ENCODE measurements at places on chromosomes 5 and 9.

GRCh38 chr5:142432961-142433360, 108.1 kb upstream of the SPRY4 start:
- no peak for DNase-seq

DNA sequence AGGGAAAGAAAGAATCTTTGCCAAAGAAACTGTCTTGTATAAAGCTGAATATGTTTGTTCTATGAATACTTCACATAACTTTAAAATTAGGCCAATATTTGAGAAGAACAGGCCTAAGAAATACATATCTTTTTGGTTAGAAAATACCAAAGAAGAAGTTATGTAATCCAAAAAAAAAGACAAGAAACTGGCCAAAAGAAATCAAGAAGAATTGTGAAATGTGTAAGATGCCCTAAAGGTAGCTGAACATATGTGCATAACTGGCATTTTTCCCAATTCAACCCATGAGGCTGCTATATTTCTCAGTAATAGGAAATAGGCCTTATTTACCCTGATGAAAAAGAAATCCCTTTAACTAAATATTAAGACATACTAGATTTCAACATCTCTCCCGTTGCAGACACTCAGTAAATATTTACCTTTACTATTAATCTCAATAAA, 290.0 kb downstream of the CETN3 start:
- no peak for DNase-seq

DNA sequence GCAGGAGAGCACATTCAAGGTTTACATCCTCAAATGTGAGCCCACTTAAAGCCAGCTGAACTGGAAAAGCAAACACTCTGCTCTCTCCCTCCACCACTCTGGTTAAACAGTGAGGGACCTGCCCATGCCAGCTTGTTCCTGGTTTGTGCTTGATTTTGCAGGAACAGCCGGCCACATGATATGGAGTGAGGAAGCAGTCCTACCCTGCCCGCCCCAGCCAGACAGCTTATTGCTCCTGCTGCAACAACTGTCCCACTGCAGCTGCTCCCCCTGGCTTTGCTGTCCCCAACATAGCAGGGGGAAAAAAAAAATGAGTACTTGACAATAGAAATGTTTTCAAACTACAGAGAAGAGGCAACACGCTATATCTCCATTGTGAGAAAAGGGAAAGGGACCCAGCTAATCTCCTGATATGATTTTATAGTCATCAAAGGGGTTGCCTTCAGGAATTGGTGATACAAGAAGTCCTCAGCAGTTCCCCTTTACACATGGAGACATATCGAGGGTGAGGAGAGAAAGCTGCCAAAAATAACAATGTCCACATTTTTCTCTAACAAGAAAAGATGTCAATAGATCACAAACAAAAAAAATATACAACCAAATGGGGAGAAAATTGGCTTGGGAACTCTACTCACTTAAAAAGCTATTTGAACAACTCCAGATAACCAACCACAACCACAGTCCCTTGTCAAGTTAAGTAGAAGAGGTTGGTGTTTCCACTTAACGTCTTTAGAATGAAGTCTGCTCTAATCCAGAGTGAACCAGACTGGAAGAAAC, 4.6 kb downstream of the MYO10 start:
- DNase-seq: no peak

DNA sequence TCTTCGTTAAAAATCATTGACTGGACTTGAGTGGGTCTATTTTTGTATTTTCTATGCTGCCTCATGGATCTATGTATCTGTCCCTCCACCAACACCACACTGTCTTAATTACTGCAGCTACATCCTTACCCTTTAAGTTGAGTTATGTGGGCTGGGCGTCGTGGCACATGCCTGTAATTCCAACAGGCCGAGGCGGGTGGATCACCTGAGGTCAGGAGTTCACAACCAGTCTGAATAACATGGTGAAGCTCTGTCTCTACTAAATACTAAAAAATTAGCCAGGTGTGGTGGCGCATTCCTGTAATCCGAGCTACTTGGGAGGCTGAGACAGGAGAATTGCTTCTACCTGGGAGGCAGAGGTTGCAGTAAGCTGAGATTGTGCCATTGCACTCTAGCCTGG, 48.2 kb downstream of the XRCC4 start:
- no peak for DNase-seq

GRCh38 chr5:145294331-145294730, 540.8 kb downstream of the PRELID2 start:
- no peak for DNase-seq

DNA sequence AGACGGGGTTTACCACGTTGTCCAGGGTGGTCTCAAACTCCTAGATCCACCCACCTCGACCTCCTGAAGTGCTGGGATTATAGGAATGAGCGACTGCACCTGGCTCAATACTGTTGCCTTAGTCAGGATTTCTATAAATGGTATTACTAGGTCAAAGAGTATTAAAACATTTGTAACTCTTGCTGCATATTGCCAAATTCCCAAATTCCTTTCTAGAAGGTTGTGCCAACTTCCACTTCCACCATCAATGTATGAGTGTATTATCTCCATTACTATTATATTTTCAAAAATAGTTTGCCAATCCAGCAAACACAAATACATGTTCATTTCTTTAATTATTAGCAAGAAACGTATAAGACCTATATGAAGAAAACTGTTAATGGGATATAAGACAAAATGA, 10.6 kb downstream of the PTGR1 start:
- no peak for DNase-seq

DNA sequence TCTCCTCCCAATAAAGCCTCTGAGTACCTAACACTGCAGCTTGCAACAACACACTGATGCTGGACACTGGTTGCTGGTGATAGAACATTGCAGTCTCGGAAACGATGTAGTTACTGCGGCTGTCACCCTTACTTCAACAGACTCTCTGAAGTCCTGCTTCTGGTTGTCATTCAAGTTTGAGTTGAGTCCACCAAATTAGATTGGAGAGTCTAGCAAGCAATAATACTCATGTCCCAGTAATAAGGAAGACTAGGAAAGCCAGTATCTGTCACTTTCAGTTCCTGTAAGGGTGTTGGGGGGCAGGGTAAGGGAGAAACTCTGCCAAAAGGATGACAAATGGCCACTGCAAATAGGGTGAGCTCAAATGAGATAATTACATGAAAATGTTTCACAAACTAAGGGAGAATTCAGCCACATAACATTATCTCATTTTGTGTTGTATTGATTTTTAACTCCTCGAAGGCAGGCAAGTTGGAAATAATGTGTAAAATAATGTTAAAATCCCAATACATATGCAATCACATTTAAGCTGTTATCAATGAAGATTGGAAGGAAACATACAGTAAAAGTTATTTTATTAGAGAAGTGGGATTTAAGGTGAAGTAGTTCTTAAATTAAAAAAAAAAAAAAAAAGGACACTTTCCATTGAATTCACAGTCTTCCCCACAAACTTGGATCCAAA, 849 bp upstream of the IFT74 start:
- DNase-seq: peak; percentile 28

DNA sequence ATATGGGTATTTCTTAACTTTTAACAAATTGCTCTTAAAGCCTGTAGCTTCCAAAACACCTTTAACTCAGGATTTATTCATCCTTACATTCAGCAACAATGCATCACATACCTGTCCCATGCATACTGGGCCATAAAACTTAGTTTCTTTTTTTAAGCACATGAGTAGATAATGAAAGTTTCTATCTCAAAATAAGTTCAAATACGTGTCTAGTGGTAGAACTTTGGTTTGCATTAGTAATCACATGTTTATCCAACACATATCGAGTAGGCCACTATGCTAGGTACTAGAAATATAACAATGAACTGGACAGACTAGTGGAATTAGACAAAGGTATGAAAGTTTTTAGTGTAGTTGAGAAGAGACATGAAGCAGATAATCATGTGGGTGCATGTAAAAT, 99.6 kb downstream of the DOCK2 start:
- DNase-seq: no peak

GRCh38 chr9:33025572-33026342, 684 bp downstream of the DNAJA1 start:
- peak; percentile 45 for DNase-seq

- no peak for DNase-seq
Measured at GRCh38 chr9:92140754-92141143, 25.5 kb upstream of the SPTLC1 start.

DNA sequence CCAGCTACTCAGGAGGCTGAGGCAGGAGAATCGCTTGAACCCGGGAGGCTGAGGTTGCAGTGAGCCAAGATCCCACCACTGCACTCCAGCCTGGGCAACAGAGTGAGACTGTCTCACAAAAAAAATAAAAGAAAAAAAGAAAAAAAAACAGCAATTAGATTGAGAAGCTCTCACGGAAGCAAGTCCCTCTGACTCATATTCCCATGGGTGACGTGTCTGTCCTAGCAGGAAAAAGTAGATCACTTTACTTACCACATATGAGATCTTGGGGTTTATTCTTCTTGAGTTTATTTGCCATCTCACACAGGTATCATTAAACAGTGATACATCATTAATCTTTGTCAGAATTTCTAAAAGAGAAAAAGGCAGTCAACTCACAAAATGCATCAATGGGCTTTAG, 62.6 kb downstream of the SUSD1 start:
- peak; percentile 88 for DNase-seq

GRCh38 chr9:95649801-95650213, 133.0 kb upstream of the PTCH1 start:
- peak; percentile 37 for DNase-seq

DNA sequence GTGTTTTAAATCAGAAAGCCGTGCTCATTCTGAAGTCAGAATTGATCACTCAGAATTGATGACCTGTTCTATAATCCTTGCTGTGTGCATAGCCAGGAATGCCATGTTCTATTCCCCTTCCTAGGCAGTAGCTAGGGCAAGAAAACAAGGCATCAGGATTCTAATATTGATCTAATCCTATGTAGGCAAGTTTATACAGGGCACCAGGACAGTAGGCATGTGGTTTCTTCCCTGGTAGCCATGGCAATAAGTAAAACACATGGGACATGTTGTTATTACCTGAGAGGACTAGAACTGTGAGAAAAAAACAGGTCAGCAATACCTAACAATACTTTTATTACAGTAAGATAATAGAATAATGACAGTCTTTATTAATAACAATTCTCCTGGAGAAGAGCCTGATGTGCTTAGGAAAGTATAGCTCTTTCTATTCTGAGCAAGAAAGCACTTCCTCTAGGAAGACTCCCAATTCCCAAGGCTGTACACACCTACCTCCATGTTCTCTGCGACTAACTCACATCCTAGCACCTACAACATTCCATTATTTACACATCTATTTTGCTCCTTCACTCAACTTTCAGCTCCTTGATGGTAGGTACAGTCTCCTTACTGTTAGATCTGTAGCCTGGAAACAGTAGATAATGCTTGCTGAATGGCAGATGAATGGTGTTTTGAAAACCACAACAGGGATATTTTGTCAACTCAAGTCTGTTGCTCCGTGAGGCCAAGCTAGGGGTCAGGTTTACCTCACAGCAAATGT, 70.8 kb downstream of the STX17 start:
- DNase-seq: no peak

- DNase-seq: no peak
Measured at GRCh38 chr5:60437308-60437707, 262.7 kb downstream of the DEPDC1B start.

GRCh38 chr5:137136991-137137632, 362.0 kb downstream of the SPOCK1 start:
- no peak for DNase-seq

DNA sequence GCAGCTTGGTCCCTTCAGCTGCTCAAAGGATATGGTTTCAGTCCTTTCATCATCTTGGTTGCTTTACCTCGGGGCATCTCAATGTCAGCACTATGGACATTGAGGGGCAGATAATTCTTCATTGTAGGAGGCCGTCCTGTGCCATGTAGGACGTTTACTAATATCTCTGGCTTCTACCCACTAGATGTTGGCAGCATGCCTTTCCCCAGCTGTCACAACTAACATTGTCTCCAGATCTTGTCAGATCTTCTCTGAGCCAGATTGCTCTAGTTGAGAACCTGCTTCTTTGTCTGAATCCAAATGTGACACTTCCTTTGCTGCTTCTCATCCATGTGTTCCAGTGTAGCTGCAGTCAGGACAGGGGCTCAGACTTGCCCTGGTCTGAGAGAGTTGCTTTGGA, 10.3 kb downstream of the PTPA start:
- DNase-seq: peak; percentile 50

DNA sequence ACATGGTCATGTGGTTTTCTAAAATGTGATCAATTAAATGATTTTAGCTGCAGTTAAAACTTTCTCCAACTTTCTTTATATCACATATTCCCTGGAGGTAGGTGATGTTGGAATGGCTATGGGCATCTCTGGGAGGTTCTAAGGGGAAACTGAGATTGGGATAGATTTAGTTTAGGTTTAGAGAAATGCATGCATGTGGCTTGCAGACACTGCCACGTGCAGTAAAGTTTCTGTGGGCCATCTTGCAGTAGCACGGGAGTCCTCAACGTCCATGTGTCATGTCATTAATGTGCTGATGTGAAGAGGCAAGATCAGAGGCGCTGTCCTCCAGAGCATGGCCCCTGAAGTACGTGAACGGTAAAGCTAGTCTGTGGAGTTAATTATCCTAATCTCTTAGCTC, 532.7 kb downstream of the SEMA5A start:
- DNase-seq: no peak

GRCh38 chr5:154065971-154066370, 27.2 kb downstream of the MFAP3 start:
- no peak for DNase-seq

GRCh38 chr9:4793459-4794395, 983 bp downstream of the RCL1 start:
- no peak for DNase-seq

GRCh38 chr9:71665247-71665646, 103.1 kb downstream of the CEMIP2 start:
- no peak for DNase-seq

DNA sequence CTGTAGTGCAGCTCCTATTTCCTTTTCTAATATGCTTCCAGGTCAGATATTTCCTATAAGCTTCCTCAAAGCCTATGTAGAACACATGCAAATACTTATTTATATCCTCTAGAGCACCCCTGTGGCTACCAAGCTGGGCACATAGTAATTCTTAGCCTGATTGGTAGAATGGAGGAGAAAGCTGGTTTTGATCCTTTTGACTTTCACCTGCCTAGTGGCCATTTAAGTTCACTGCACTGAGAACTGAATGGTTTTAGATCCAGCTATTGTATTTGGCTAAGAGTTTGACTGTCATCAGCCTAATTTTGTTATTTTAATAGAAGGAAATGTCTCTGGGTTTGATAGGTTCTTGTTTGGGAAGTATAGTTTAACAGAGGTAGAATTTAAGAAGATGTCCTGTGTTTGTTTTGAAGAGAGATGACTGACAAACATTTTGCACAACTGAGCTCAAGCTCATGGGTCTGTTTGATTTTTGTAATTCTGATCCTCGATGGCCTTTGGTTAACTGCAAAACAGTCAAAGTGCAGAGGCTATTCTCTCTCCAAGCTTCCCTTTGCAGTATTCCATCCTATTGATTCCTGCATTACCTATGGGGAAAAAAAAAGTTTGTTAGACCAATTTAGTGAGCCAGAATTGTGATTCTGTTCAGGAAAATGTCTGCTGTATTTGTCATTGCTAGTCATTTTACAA, 85.4 kb downstream of the KCNN2 start:
- DNase-seq: no peak

- DNase-seq: peak; percentile 12
Measured at GRCh38 chr9:121699571-121700164, 48.2 kb downstream of the DAB2IP start.

GRCh38 chr9:133489253-133490190, 10.6 kb upstream of the SLC2A6 start:
- no peak for DNase-seq

- peak; percentile 45 for DNase-seq
Measured at GRCh38 chr9:89978185-89978584, 373.4 kb downstream of the GADD45G start.
